ENCODE measurements at places on chromosomes 2 and 18. TPM values are rescaled to one million over a fixed set of nuclear protein-coding genes. Genes with fewer than 3 reads are reported as not detected.

SNTG2 gene
- total RNA-seq, result not detected

CFAP65 gene
- total RNA-seq, result 0.15 TPM

SLC4A3 gene
- total RNA-seq, result 2.9 TPM

STPG4 gene
- not detected for total RNA-seq

CCDC138 gene
- 8.1 TPM for total RNA-seq
